Stimulated activated CD8-positive, alpha-beta memory T cell treated with anti-CD3 and anti-CD28 coated beads, Interleukin-7, amount 100 ng/mL, for 4 hours (primary cell): ENCODE measurements at places on chromosomes 12 and 14.
A peak's percentile ranks its signal among the peaks of the same experiment; 100 is the strongest.

DNA sequence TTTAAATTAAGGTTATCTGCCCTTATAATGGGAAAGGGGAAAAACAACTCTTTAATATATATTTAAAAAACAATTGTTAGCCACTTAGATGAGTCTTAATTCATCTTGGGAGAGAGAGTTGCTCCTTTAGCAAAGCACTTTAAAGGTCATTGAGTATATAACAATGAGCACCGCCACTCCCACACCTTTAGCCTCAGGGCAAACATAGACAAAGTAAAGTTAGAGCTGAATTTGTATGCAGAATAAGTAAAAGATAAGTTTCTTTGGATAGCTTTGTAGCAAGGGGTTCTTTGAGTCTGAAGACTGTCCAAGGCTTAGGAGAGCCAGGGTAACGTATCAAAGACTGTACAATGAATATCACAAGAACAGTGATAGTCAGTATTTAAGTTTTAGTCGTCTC, 728.8 kb upstream of the LMO3 start:
- DNase-seq, result no peak

DNA sequence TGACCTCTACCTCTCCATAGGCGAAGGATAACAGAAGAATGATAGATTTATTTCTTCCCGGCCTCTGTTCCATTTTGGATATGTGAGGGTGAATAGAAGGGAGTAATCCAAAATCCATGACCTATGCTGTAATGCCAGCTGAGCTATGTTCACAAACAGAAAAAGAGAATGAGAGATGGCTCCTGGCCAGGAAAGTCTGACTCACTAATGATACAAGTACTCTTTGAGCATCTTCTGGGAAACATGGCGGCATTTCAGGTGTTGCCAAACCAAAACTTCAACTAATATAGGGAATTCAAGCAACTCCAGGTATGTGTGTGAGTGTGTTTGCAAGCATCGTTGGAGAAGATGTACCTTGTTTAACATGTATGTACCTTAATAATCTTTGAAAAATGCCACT, 55.1 kb downstream of the MED13L start:
- DNase-seq, result peak; percentile 3

DNA sequence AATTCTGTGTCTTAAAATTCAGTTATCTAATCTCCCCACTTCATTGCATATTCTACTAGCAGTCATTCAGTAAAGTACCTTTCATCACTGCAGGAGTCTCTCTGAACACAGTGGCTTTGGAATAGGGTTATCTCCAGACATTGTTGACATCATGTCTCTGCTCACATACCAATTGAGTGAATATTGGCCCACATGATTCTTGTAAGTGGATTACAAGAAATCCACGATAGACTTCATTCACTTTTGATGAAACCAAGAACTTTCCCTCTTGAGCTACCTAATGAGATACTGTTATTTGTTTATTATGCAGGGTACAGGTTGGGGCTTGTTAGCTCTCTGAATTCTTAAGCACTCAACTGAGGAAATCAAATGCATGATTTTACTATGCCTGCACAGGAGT, 284.9 kb downstream of the RAD51B start:
- no peak for DNase-seq

GRCh38 chr12:172732-173161, 41.2 kb downstream of the SLC6A12 start:
- DNase-seq, result no peak

- peak; percentile 92 for DNase-seq
Observed at GRCh38 chr12:47812797-47813510, 6.7 kb downstream of the HDAC7 start.

GRCh38 chr12:46395388-46395787, 22.8 kb upstream of the SLC38A2 start:
- DNase-seq, result no peak

DNA sequence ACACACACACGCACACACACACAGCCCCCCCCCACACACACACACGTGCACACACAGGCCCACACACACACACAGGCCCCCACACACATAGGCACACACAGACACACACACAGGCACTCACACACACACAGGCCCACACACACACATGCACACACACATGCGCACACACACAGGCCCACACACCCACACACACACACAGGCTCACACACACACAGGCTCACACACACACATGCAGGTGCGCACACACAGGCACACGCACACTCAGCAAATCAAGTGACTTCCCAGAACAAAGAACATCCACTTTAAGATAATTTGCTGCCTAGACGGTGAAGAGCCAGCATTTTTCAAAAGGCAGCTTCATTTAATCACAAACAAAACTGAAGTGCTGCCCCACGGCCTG, 78.5 kb upstream of the FBRSL1 start:
- no peak for DNase-seq

DNA sequence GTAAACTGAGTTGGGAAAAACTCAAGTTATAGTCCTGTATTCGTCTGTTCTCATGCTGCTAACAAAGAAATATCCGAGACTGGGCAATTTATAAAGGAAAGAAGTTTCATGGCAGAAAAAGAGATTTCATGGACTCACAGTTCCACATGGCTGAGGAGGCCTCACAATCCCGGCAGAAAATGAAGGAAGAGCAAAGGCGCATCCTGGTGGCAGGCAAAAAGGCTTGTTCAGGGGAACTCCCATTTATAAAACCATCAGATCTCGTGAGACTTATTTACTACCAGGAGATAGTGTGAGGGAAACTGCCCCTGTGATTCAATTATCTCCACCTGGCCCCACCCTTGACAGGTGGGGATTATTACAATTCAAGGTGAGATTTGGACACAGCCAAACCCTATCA, 292.6 kb upstream of the SYT1 start:
- no peak for DNase-seq

GRCh38 chr12:57332646-57333312, 81.8 kb upstream of the STAC3 start:
- no peak for DNase-seq

- DNase-seq, result no peak
Observed at GRCh38 chr12:1920971-1921370, 2.5 kb upstream of the CACNA2D4 start.

DNA sequence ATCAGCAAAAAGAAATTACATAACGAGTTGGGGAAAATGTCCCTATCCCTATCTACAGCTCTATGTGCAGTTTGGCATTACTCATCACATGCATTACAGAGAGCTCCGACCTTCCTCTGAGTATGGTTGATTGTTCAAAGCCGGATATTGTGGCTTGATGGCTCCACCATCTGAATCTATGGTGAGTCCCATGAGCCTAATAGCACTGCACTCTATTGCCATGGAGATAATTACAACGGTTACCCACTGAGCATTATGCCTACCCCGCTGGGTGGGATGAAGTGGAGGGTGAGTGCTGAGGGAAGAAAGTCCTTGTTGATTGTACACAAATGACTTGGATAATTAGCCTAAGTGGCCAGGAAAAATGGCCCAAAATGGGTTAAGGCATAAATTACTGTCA, 800.5 kb downstream of the NRXN3 start:
- no peak for DNase-seq

- DNase-seq, result no peak
Observed at GRCh38 chr14:71985538-71986189, 53.4 kb downstream of the RGS6 start.
